Mesothelial cell of epicardium (in vitro differentiated cells): ENCODE measurements at places on chromosomes 6 and 20.

DNA sequence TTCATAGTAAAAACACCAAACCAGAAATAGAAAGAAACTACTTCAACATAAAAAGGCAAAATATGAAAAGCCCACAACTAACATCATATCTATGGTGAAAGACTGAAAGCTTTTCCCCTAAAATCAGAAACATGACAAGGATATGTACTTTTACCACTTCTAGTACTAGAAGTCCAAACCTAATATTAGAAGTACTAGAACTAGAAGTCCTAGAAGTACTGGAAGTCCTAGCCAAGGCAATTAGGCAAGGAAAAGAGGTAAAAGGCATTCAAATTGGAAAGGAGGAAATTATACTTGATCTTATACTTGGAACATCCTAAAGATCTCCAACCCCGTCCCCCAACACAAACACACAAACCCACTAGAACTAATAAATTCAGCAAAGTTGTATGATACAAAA is 74.9 kb downstream of the TASP1 start:
- no peak for DNase-seq

GRCh38 chr6:37783025-37783855 is 36.3 kb upstream of the ZFAND3 start:
- no peak for DNase-seq

DNA sequence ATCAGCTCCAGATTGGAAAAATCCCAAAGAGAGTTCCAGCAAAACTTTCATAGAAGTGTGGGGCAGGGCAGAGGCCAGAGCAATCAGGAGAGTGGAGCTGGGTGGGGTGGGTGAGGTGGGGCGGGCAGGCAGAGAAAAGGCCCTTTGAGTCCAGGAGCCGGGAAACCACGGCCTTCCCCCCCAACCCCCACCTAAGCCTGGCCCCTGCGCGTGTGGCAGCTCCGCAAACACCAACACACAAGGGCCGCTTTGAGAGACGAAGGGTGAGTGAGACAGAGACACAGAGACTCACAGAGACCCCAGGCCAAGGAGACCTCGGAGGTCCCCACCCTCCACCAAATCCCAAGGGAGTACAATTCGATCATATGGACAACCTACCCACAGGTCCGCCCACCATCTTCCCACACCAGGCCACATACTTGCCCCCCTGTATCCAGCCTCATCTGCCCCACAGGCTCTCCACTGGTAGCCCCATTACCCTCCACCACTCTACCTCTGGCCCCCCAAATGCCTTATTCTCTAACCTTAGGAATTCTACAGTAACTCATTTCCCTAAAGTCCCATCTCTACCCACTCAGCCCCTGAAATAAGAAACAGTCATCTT is 1.7 kb downstream of the COL11A2 start:
- no peak for DNase-seq

GRCh38 chr20:49568278-49569151 is 578 bp upstream of the PTGIS start:
- peak; percentile 62 for DNase-seq

- DNase-seq, result peak; percentile 44
These were observed 84.4 kb downstream of the INSM1 start for GRCh38 chr20:20452254-20452676.

- DNase-seq, result peak; percentile 62
These were observed 46.2 kb downstream of the GJA10 start for GRCh38 chr6:89940225-89941027.

GRCh38 chr20:16050366-16050765 is 522.9 kb downstream of the KIF16B start:
- no peak for DNase-seq

DNA sequence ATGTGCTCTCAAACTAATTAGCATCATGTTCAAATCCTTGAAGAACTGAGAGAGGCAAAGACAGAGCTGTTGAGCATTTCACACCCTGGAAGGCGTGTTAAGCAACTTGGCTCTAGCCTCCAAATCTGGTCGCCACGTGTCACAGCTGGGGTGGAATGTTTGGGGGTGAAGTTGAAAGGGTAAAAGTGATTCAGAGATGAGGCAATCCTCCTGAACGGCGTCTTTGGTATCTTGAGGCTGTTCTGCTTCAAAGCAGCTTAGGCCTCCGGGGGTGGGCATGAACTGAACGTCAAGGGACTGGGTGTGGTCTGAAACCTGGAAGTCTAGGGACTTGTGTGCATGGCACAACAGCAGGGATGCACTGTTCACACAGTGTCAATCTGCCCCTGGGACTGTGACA is 62.3 kb downstream of the TRAM2 start:
- DNase-seq, result no peak

DNA sequence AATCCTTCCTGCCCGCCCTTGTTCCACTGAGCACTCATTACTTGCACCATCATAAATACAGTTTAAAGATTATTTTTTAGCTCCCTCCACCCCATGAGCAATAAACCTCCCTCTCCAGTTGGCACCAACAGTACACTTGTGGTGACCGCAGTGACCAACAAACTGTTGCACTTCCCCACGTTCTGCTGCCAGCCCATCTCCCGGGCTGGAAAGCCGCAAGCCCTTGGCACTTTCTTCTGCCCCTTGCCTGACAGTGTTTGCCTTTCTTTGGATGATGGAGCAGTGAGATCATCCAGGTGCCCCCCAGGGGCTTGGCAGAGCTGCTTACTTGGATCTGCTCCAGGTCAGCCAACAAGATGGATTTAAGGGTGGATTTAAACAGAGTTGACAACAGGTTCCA is 21.6 kb downstream of the KCNB1 start:
- DNase-seq, result no peak

- DNase-seq, result no peak
These were observed 45.8 kb upstream of the PNRC1 start for GRCh38 chr6:89034586-89035251.

DNA sequence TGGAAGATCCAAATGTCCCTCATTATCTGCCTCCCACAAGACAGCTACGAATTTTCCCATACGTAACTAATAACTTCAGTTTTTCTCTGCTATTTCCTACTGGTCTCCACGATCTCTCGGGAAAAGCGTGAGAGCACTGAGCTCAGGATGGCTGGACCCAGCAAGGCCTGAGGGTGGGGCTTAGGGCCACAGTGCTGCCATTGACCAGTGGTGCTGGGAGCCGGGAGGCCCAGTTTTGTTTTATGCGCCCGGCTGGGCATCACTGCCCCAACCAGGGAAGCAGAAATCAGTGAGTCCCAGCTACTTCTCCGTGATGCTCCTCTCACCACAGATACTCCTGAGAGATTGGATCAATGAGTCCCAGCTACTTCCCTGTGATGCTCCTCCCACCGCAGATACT is 238.4 kb downstream of the LY86 start:
- DNase-seq, result no peak

- no peak for DNase-seq
These were observed 28.0 kb downstream of the PSMG4 start for GRCh38 chr6:3286641-3287171.

- no peak for DNase-seq
These were observed 542.0 kb downstream of the DHX35 start for GRCh38 chr20:39503902-39504709.

DNA sequence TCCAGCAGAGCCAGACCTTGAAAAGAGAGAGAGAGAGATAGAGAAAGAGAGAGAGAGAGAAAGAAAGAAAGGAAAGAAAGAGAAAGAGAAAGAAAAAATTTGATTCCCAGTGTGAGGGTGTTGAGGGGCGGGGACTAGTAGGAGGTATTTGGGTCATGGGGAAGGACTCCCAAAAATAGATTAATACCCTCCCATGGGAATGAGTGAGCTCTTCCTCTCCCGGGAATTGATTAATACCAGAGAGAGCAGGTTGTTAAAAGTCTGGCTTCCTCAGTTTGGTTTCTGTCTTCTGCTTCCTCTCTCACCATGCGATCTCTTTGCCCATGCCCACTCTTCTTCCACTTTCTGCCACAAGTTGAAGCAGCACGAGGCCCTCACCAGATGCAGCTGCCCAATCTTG is 28.8 kb upstream of the CFAP206 start:
- DNase-seq, result no peak

DNA sequence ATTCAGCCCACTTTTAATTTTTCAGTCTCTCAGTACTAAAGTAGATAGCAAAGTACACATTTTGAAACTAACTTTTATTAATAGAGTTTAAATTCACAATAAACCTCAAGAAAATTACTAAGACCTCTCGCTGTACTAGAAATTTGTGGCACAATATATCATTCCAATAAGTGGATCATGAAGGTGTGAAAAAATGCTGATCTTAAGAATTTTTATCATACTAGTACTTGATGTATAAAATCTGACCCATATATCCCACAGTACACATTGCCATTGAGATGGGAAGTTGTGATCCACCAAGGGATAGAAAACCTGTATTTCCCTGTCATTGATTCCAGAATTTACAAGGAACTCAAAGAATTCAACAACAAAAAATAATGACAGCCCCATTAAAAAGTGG is 85.7 kb downstream of the DCDC2 start:
- no peak for DNase-seq

GRCh38 chr6:84848960-84849359 is 84.6 kb upstream of the TBX18 start:
- no peak for DNase-seq

DNA sequence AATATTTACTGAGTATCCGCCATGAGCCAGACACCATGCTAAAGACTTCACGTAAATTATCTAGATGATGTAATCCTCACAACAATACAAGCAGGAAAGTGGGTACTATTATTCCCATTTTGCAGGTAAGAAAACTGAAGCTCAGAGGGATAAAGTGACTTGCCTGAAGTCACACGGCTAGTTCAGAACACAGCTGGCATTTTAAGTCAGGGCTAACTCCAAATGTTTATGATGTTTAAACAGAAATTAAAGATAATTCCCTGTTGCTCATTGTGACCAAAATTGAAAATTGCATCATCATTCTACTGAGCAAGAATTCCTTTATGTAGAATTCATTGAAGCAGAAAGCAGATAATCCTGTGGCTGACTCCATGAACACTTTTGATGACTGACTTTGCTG is 71.3 kb upstream of the STXBP5 start:
- DNase-seq, result no peak

DNA sequence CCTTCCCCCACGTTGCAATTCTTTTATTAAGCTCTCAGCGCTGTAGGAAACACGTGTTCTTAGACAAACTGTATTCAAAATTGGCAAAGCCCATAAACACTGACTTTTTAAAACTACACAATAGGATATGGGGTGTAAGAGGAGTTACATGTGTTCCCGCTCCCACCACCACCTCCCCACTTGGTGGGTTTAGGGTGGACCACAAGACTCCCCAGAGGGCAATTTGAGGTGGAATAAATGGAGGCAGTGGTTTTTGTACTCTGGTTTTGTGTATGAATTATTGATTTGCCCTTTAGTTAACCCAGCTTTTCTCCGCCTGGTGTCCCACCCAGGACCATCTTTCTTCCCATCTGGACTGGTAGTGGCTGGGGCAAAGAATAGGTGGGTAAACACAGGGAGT is 3.7 kb downstream of the UQCC2 start:
- no peak for DNase-seq

DNA sequence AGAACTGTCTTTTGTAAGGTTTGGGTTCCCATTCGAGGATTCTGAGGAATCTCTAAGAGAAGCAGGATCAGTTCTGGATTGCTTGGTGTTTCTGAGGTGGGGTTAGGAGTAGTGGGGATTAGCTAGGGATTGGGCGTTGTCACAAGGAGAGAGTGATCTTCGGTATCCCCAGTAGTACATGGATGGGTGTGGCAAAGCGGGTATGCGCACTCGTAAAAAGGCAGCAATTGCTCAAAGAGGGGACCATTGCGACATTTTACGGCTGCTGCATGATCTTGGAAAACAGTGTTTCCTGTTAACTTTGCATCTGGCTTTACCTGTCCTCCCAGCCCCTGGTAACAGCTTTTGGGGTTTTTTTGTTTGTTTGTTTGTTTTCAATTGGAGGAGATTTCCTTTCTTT is 9.7 kb upstream of the ZSCAN9 start:
- DNase-seq, result no peak

GRCh38 chr6:37741757-37742400 is 44.2 kb upstream of the MDGA1 start:
- no peak for DNase-seq

DNA sequence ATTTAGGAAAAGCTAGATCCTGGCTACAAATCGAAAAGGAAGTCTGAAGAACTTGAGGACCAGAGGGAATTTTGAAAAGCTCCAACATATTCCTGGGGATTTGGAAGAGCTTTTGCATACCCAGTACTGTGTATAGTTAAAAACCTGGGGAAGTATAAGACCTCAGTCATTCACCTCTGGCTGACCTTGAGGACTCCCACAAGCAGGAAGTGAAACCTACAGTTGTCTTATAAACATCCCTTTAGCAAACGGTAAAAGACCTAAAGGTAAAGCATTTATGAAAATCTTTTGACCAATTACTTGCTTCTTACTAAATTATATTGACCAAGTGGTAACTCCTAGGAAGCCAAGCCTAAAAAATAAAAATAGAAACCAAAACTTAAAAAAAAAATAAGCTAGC is 175.0 kb downstream of the HAO1 start:
- no peak for DNase-seq

DNA sequence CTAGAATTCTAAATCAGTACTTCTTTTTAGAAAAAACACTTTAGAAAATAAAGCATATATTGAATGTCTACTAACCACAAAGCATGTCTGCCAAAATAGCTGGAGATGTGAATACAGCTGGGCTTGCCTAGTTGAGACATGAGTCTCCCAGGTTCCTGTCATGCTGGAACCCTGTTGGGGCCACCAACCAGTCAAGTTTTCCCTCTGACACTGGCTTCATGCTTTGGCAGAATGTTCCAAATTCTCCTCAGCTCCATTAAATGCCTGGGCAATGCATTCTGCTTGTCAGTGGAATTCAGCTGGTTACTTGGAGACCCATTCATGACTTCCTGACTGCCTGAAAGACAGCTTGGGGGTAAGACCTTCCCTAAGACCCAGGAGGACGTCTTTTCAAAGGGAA is 87.2 kb downstream of the PRND start:
- DNase-seq, result no peak

DNA sequence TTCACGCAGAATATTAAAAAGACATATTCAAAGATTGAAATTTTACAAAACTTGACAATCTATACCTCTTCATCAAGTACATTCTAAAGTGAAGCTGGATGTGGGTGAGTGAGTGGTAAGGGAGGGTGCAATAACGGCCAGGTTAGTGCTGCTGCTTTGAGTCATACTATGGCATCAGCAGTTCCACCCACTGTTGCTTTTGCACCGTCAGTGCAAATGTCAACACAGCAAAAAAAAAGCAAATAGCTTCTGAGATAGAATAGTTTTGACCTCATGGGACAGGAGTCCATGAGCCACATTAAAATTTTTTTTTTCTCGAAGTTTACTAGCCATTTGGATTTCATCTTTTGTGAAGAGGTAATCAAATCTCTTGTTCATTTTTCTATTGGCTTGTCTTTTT is 31.8 kb downstream of the PSMF1 start:
- no peak for DNase-seq

GRCh38 chr20:61940976-61941720 is 124.5 kb downstream of the TAF4 start:
- DNase-seq, result no peak

DNA sequence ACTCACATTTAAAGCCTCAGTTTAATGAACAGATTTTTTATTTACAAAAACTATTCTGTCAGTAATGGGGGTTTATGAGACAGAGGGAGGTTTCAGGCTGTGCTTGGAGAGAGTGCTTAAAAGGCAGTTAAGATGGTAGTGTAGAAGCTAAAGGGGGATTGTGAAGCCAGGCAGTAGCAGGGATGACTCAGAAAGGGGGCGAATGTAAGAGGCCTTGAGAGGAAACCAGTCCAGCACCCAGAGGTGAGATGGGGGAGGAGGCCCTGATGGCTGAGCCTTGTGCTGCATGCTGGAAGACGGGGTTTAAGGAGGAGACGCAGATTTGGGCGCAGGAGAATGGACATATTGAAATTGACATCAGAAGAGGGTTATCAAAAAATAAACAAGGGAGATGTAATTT is 6.6 kb upstream of the SERPINB9 start:
- no peak for DNase-seq
